Ovary (tissue), 10 donors: ENCODE measurements at places on chromosomes 7 and 10. TPM values are rescaled to one million over a fixed set of nuclear protein-coding genes. Genes with fewer than 3 reads are reported as not detected.

Gene ZNF365
- 0.45 TPM for total RNA-seq

Gene AMPH
- 0.42 TPM for total RNA-seq

Gene NPY4R
- 0.20 TPM for total RNA-seq

Gene YKT6
- total RNA-seq: 68.0 TPM

Gene NT5C2
- 60.5 TPM for total RNA-seq

Gene TSPAN33
- total RNA-seq: 1.7 TPM

Gene TYW1B
- 3.0 TPM for total RNA-seq

Gene SH2B2
- 5.3 TPM for total RNA-seq

Gene PON1
- 0.10 TPM for total RNA-seq

- DNase-seq: no peak
Measured at GRCh38 chr10:111116762-111117445, 40.1 kb downstream of the ADRA2A start.

- no peak for DNase-seq
Measured at GRCh38 chr10:104096692-104097091, 11.0 kb upstream of the COL17A1 start.

DNA sequence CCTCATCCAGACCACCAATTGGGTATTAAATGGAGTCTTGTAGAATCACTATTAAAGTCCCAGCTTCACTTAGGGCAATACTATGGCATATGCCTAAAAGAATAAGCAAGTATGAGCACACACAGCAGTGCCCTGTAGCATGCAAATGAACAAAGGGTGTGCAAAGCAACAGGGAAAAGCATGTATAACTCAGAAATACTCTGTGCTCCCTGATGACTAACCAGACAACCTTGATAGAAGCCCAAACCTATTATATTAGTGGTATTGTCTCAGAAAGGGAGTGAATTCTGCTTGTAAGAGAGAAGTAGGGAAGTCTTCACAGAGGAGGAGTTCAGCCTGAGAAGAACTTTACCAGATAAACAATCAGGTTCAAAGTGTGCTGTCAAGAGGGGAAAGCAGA, 131.2 kb downstream of the DGKI start:
- no peak for DNase-seq

- no peak for DNase-seq
Measured at GRCh38 chr7:136940917-136941316, 72.5 kb downstream of the CHRM2 start.

DNA sequence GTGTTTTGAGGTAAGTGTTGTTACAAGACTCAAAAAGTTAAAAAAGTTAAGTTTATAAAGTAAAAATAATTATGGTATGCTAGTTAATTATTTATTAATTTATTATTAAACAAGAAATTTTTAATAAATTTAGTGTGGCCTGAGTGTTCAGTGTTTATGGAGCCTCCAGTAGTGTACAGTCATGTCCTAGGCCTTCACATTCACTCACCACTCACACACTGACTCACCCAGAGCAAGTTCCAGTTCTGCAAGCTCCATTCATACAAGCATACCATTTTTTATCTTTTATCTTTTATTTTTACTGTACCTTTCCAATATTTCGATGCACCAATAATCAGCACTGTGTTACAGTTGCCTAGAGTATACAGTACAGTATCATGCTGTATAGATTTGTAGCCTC, 381.2 kb upstream of the MGMT start:
- no peak for DNase-seq

DNA sequence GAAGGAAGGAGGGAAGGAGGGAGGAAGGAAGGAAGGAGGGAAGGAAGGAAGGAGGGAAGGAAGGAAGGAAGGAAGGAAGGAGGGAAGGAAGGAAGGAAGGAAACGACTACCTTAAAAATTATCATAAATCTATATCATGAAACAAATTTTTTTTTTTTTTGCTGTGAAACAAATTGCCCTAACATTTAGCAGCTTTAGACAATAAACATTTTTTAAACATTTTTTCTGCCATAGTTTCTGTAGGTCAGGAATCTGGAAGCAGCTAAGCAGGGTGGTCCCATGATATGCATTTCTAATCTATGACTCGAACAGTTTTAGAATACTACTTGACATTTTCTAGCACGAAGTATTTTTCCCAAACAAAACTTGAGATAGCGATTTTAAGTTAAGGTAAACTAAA, 42.9 kb upstream of the TSPAN13 start:
- DNase-seq: no peak

DNA sequence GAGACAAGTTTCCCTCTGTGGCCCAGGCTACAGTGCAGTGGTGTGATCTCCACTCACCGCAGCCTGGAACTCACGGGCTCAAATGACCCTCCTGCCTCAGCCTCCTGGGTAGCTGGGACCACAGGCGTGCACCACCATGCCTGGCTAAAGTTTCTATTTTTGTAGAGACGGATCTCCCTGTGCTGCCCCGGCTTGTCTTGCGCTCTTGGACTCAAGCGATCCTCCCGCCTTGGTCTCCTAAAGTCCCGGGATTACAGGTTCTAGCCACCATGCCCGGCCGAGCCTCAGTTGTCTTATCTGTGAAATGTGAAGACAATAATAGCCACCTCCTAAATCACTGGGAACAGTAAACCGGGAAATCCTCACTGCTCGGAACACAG, 88.1 kb downstream of the FOXL3 start:
- DNase-seq: no peak

DNA sequence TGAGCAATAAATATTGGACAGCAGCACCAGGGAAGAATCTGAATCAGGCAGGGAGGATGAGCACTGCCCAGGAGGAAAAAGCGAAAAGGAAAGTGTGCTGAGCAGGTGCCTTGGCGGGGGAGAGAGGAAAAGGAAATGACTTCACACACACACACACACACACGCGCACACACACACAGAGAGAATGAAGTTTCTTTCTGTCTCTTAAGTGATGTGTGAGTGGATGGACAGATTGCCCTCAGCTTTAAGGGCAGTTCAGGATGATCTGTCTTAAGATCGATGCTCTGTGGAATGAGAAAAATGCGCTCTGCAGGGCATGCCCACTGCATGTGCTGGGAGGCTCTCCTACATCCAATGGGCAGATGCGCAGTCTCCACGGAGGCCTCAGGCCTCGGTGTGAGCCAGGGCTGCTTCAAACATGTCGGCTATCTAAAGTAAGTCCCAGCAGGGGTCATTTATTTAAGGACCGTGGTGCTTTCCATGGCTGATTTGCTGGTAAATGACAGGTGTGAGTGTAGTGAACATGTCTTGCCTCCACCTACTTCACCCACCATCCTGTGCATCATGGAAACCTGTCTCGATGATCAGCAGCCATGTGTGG, 2.5 kb upstream of the ACBD5 start:
- peak; percentile 74 for DNase-seq

GRCh38 chr10:132492323-132493025, 45.1 kb upstream of the INPP5A start:
- DNase-seq: peak; percentile 79

DNA sequence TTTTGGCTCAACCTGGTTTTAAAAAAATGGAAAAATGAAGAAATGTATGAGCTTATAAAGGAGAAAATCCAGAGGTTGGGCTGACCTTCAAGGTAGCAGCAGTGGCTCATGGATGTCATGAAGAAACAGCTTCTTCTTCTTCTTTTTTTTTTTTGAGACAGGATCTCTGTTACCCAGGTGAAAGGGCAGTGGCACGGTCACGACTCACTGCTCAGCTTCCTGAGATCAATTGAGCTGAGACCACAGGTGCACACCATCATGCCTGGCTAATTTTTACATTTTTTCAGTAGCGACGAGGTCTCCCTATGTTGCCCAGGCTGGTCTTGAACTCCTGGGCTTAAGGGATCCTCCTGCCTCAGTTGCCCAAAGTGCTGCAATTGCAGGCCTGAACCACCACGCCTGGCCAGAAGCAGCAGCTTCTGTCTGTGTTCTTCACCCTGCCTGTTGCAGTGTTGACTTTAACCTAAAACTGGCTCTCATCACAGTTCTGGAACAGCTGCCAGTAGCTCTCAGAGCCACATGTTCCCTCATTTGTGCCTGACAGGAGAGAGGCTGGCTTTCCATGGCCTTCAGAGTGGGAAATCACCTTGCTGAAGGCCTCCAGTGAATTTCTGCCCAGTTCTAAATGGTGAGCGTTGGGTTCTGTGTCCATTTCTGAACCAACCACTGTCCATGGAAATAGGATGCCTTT, 117.7 kb downstream of the PFKFB3 start:
- no peak for DNase-seq

DNA sequence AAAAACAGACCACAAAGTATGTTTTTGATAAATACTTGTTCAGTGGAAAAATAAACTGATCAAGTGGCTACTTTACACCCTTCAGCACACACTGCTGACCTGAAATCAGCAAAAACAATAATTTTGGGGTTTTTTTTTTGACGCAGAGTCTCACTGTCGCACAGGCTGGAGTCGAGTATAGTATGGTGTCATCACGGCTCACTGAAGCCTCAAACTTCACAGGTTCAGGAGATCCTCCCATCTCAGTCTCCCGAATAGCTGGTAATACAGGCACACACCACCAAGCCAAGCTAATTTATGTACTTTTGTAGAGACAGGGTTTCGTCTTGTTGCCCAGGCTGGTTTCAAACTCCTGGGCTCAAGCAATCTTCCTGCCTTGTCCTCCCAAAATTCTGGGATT, 30.6 kb downstream of the TARP start:
- DNase-seq: no peak

DNA sequence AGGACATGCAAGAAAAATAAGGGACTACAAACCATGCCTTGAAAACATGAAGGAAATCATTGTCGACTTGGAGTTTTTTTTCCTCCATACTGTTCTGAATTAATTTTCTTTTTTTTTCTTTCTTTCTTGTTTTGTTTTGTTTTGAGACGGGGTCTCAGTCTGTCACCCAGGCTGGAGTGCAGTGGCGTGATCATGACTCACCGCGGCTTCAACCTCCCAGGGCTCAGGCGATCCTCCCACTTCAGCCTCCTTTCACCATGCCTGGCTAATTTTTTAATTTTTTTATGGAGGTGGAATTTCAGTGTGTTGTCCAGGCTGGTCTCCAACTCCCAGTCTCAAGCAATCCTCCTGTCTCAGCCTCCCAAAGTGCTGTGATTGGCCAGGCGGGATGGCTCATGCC, 11.6 kb downstream of the UCMA start:
- DNase-seq: no peak

DNA sequence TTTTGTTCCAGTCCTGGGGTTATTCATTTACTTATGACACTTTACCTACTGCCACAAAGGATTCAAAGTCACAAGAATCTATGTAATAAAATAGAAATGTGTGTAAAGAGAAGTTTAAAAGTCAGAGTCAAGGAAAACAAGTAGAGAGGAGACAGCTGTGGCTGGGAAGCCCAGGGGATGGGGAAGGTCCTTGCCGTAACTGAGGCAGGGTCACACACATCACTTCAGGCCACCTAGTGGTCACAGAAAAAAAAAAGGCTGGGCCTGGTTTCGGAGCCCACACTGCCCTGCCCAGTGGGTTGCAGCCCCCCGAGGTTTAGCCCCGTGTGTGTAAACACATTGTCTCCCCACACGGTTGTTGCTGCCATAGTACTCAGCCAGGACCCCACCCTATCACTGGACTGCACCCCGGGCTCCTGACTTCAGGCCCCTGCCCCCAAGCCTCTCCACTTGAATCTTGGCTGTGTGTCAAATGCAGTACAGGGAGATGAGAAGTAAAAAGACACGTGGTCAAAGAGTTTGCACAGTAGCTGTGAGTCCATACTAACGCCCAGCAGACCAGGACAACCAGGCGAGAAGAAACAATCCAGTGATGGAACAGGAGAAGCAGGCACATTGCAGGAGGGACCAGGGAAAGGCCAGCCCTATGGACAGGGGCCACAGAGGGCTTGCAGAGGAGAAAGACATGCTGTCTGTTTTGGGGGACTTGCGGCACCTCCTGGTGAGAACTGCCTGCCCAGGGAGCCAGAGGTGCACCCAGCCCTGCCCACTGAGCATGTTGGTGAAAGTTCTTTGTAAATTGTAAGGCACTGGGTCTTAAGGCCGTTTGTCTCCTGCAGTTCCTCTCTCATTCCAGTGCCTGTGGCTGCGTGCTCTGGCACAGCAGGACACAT, 91.4 kb upstream of the MACROH2A2 start:
- no peak for DNase-seq
